Prostate gland (tissue), 2 donors: ENCODE measurements at places on chromosomes 7 and 10.

- DNase-seq: no peak
Measured at GRCh38 chr10:5659702-5660528, 6.5 kb downstream of the ASB13 start.

GRCh38 chr7:157461573-157462418, 125.0 kb downstream of the DNAJB6 start:
- DNase-seq: no peak

GRCh38 chr10:126569513-126570244, 100.8 kb downstream of the C10orf90 start:
- no peak for DNase-seq

- no peak for DNase-seq
Measured at GRCh38 chr10:61835069-61835945, 66.2 kb upstream of the ARID5B start.

DNA sequence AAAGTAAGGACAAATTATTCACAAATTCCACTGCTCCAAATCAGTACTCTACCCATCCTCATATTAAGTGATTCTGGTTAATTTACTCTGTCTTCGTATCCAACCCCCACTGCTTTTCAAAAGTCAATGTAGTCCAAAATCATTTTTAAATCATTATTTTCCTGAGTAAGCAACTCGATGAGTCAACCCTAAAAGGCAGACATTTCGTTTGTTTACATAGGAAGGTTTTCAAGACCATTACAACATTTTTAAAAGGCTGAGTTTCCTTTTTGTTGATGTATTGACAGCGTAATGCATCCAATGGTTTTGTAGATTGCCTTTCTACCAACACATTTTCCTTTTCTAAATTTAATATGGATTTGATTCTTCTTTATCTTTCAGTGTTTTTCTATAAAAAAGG, 523.0 kb upstream of the ANKRD30A start:
- no peak for DNase-seq

GRCh38 chr7:131241386-131241785, 86.3 kb upstream of the MKLN1 start:
- no peak for DNase-seq

GRCh38 chr7:141460781-141461715, 90.2 kb upstream of the AGK start:
- DNase-seq: peak; percentile 43

- DNase-seq: no peak
Measured at GRCh38 chr7:139675127-139676125, 102.4 kb downstream of the HIPK2 start.

DNA sequence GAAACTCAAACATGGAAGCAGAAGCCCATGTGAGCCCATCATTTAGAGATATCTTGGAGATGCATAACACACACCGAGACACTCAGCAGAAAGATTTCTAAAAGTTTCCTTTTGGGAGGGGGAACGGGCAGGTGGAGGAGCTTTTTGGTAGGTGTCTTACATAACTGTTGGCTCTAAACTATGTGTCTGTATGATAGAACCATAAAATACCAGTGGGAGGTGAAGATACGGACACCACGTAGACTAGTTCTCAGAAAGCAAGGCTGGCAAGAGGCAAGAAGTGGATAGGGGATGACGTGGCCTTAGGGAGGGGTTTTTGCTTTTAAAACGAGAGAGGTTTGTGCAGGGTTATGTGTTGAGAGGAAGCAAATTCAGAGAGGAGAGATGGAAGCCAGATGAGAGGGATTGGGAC, 36.5 kb downstream of the IL15RA start:
- no peak for DNase-seq

GRCh38 chr7:33722383-33723101, 182.8 kb upstream of the BMPER start:
- no peak for DNase-seq

DNA sequence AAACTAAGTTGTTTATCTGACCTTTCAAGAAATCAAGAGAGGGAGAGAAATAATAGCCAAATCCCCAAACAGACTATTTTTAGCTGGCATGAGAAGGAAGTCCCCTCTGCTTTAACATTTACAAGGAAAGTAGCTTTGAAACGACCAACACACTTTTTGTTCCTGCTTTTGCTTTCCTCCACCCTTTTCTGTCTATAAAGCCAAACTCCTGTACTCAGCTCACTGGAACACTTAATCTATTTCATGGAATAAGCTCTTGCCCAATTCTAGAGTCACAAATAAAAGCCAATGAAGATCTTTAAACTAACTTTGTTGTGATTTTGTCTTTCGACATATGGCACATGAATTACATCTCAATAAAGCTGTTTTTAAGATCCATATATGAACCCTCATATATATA, 86.8 kb upstream of the CCDC71L start:
- DNase-seq: no peak

DNA sequence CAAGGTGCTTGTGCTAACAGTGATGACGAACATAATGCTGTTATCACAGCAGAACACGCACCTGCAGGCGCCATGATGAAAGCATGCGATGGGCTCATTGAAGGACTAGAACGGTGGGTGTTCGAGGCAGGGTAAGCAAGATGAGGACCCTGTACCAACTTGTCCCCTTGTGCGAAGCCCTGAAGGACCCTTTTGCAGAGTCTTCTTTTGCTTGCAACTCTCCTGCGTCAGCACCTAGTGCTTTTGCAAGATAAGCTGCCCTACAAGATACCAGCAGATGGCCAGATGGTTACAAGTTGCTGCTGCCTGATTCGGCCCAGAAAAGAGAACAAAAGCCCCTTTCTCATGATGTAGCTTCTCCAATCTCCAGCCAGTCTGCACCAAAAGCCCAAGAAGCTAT, 4.2 kb upstream of the IL15RA start:
- no peak for DNase-seq

- DNase-seq: no peak
Measured at GRCh38 chr7:101094376-101094775, 9.1 kb downstream of the TRIM56 start.

- no peak for DNase-seq
Measured at GRCh38 chr10:102067091-102067916, 2.2 kb downstream of the HPS6 start.

- no peak for DNase-seq
Measured at GRCh38 chr10:113459626-113460280, 93.1 kb upstream of the HABP2 start.

DNA sequence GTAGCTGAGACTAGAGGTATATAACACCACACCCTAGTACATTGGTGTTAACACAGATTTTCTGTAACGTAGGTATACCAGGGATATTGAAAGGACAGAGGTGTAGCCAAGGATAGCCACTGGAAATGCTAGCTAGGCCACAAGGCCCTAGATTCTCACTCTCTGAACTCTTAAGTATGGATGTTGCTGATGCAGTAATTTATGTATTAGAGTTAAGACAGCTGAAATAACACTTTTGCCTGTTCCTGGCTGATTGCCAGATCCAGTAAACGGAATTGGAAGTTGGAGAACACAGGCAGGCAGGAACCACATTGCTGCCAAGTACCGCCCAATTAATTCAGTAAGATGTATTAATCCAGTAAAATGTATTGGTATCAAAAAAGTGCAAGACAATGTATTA, 1.8 kb downstream of the CALU start:
- DNase-seq: no peak

- no peak for DNase-seq
Measured at GRCh38 chr10:104293011-104293410, 24.0 kb downstream of the GSTO2 start.

GRCh38 chr7:54796150-54796549, 37.1 kb upstream of the SEC61G start:
- no peak for DNase-seq

DNA sequence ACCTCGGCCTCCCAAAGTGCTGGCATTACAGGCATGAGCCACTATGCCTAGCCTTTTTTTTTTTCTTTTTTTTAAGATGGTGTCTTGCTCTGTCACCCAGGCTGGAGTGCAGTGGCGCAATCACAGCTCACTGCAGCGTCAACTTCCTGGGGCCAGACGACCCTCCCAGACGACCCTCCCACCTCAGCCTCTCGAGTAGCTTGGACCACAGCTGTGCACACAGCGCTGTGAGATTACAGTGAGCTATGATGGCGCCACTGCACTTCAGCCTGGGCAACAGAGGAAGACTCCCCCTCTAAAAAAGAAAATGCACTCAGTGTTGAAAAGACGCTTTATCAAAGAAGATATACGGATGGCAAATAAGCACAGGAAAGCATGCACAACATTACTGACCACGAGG, 16.5 kb upstream of the WIPI2 start:
- DNase-seq: no peak

GRCh38 chr7:92466682-92467081, 11.1 kb downstream of the ERVW-1 start:
- no peak for DNase-seq

DNA sequence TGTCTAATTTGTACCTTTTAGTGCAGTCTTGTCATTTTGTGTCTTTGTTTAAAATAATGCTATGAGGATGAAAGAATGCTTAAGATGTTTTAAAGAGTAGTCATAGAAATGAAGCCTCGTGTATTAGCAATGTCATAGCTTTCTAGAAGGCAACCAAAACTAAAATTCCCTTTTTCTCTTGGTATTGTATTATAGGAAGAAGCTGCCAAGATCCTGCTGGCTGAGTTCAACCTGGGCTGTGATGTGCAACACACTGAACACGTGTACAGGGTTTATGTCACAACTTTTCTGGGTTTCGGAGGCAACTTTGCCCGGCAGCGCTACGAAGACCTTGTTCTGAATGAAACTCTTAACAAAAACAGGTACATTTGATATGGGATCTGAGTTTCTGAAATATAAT, 36.2 kb downstream of the COX15 start:
- DNase-seq: no peak

DNA sequence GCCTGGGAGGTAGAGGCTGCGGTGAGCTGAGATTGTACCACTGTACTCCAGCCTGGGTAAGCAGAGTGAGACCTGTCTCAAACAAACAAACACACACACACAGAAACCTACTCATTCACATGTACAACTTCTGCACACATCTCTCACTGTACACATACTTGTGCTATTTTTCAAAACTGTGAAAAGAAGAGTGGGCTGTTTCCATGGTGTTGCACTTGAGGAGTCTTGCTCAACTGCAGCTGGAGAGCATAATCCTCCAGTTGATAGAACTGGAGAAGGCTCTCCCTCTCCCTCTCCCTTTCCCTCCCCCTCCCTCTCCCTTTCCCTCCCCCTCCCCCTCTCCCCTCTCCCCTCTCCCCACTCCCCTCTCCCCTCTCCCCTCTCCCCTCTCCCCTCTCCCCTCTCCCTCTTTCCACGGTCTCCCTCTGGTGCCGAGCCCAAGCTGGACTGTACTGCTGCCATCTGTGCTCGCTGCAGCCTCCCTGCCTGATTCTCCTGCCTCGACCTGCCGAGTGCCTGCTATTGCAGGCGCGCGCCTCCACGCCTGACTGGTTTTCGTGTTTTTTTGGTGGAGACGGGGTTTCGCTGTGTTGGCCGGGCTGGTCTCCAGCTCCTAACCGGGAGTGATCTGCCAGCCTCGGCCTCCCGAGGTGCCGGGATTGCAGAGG, 43.7 kb upstream of the DLD start:
- no peak for DNase-seq

DNA sequence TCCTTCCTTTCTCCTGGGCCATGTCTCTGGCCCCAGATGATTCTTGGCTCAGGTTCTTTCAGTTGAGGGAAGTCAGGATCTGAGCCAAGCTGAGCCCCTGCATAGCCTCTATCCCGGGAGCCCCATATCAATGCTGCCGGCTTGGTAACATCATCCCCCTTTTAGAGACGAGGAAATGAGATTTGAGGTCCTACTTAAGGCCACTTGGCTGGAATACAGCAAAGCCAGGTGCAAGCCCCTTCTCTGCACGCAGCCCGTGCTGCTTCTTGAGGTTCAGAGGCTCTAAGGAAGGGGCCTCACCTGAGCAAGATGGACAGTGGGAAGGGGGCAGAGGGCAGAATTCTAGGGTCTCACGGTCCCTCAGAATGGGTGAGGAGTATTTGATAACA, 2.4 kb upstream of the IRF5 start:
- no peak for DNase-seq

GRCh38 chr7:71752171-71752935, 620.4 kb downstream of the GALNT17 start:
- no peak for DNase-seq

GRCh38 chr7:15685358-15686294, 857 bp downstream of the MEOX2 start:
- no peak for DNase-seq

DNA sequence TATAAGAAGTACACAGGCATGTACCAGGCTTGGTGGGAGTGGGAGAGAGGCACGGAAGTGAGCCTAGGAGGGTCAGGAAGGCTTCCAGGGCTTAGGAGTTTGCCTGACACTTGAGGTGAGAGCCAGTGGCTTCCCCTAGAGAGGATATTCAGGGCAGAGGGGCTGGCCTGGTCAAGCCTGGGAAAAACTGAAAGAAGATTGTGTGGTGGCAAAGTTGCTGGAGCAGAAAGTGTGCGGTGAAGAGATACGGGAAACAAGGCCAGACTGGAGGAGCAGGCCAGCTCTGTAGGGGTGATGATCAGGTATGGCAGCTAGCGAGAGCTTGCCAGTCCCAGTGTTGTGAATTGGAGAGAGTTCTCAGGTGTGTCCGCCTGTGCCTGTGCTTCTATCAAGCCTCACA, 129.9 kb downstream of the CCNY start:
- no peak for DNase-seq

GRCh38 chr10:7773845-7774801, 13.7 kb downstream of the KIN start:
- DNase-seq: peak; percentile 88

DNA sequence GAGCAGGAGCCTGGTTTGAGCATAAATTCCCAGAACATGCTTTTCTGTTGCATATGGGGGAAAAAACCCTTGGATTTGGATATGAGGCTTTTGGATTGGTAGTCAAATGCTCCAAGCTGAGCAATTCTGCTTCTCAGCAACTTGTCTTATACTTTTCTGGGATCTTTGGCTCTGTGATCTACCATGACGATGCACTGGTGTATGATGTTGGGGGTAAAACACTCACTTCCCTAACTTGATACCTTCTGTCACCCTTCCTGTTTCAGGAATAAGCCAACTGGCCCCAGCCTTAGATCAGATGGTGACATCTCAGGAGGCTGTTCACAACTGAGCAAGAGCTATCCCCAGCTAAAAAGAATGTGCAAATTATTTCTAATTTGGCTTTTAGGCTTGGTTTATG, 13.1 kb upstream of the CPA4 start:
- DNase-seq: no peak

DNA sequence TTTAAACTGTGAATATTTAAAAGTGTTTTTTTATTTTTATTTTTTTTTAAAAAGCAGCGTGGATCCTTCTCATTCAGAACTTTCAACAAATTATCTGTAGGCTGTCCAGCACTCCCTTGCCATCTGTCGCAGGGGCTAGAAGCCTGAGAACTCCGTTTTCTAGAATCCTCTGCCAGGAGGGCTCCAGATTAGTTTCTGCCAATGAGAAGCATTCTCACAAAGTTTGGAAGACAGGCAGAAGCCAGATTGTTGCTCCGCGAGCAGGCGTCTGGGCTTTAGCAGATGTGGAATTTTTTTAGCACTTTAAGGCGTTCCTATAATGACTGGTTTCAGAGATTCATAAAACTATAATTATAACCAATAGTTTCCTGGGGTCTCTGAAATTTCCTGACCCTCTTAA, 220.9 kb upstream of the KIAA1217 start:
- DNase-seq: no peak
